NCI-H1105 treated with DMSO at 0.1 percent for 48 hours (cell line): ENCODE measurements at places on chromosomes 12 and 14.

DNA sequence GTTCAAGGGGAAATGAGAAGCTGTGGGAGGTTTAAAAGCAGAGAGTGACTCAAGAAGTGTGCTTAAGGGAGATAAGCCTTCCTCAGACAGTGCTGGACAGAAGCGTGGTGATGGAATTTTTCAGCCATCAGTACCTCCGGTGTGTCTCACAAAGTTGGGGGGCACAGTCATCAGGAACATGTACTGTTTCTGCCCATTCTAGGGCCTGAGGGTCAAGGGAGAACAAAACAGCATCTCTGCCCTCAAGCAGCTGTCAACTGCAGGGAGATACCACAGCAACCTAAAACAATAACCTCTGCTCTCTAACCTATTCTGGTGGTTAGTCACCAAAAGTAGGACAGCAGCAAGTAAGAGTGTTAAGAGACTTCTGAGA is 2.0 kb upstream of the STON2 start:
- DNase-seq: no peak

DNA sequence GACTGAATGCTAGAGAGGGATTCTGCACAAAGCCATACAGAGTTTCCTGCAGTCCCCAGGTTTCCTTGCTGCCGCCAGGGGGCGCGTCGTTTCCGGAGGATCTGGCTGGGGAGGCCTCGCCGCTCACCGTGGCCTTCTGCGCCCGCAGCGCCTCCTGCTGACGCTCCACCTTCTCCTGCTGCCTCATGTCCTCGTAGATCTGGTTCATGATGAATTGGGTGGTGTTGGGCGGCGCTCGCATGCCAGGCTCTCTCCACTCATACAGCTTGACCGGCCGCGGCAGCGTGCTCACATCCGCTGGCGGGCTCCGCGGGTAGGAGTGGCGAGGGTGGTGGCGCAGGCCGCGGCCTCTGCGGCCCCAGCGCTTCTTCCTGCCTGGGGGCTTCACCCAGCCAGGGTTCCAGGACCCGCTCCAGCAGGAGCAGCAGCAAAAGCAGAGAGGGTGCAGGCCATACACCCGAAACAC is 987 bp downstream of the CCER1 start:
- no peak for DNase-seq

GRCh38 chr12:5758347-5758746 is 186.7 kb downstream of the ANO2 start:
- no peak for DNase-seq

DNA sequence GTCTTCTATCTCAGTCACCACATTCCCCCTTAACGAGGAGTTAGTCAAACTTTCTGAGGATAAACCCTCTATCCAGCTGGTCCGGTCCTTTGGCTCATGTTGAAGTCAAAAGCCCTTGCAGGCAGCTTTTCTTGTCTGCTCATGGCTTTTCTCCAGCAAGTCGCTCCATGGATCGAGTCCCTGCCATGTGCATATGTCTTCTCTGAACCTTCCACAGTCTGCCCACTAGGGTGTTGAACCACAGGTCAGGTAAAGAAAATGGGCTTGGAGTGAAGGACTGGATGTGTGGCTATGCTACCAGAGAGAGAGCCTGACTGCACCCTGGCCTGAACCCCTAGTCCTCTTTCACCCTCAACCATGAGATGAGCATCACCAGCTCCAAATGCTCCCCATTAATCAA is 22.8 kb downstream of the C14orf132 start:
- DNase-seq: no peak

GRCh38 chr12:63294327-63294632 is 143.3 kb upstream of the AVPR1A start:
- DNase-seq: no peak

GRCh38 chr14:31326111-31326510 is 94.2 kb downstream of the HEATR5A start:
- no peak for DNase-seq

- no peak for DNase-seq
These were observed 2.1 kb upstream of the PDZRN4 start for GRCh38 chr12:41186026-41186425.

GRCh38 chr12:17266856-17267255 is 660.9 kb upstream of the LMO3 start:
- no peak for DNase-seq

GRCh38 chr14:94337274-94337673 is 14.1 kb upstream of the SERPINA6 start:
- DNase-seq: no peak

DNA sequence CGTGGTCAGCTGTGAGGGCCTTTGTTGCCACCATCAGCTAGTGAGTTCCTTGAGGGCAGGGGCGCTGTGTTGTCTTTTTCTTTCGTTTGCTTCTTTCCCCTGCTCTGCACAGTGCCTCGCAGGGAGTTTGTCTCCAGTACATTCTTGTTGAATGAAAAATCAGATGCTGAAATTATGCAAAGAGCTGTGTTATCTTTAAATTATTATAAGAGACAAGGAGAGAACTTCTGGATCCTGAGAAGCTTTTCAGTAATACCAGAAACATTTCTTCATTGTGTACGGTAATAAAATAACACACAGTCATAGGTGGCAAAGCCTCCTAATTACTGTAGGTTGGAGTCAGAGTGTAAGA is 14.9 kb downstream of the EML1 start:
- no peak for DNase-seq

DNA sequence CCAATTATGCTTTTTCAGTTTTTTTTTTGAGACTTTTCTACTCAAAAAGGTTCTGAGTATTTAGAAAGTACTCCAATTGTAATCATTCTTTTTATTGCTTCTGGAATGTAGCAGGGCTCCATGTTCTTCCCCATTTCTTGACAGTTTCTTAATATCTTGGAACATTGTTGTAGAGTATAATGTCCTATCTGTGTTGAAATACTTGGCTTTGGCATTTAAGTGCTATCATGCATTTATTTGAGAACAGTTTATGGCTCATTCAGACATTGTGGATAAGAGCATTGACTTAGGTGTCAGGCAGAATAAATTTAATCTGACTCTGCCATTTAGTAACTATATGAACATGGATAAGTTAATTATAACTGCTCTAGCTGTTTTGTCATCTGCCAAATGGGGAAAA is 28.3 kb downstream of the ADIPOR2 start:
- no peak for DNase-seq

- no peak for DNase-seq
These were observed 77.9 kb downstream of the SPTB start for GRCh38 chr14:64801800-64802199.

GRCh38 chr12:103538397-103538796 is 42.6 kb upstream of the C12orf42 start:
- no peak for DNase-seq

DNA sequence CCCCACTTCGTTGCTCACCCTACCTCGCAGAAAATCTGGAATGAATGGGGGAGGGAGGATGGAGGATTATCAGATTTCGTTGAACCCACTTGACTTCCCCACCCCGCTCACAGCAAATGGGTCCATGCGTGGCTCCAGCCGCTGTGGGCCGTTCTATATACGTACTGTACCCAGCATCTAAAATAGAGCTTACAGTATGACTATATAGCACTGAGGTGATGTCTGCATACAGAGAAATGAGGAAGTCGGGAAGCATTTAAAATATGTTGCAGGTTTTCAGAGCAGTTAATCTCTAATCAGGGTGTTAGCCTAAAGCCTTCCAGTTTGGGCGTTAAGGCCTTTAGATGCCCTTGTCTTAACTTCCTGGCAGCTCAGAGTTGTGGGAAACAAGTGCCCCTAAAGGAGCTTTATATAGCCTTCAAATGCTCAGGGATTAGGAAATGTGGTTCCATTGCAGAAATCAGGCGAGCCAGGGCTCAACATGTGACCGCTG is 1.4 kb downstream of the BICDL1 start:
- no peak for DNase-seq

DNA sequence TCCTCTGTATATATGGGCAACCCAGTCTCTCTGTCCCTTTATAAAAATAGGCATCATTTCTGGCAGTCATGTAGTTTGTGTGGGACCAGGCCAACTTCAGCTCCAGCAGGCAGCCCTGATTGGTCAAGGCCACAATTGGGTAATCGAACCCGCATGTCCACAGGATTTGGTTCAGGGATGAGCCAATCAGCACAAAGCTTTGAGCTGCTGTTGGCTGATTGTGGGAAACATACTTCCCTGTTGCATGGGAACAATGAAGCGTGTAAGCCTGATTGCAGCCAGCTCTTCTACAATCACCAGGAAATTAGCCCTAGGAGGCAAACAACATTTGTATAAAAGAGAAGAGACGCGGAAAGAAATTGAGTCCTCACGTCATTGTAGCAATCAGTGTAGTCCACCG is 328.6 kb downstream of the PCNX1 start:
- DNase-seq: no peak

DNA sequence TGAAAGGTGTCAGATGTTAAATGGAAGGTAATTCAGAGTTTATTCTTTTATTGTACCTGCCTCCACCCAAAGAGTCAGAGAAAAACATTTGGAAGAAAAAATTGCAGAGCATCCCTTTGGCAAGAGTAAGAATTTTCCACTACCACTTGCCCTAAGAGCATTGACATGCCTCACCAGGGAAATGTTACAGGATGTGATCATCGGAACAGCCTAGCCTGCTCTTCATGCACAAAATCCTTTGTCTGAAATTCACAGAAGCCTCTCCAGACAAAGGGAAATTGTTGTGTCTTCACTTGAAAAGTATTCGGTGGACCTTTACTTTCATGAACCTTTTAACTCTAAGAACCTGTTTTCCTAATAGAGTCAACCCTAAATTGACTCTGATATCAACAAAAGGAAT is 36.9 kb downstream of the ATP2A2 start:
- no peak for DNase-seq

DNA sequence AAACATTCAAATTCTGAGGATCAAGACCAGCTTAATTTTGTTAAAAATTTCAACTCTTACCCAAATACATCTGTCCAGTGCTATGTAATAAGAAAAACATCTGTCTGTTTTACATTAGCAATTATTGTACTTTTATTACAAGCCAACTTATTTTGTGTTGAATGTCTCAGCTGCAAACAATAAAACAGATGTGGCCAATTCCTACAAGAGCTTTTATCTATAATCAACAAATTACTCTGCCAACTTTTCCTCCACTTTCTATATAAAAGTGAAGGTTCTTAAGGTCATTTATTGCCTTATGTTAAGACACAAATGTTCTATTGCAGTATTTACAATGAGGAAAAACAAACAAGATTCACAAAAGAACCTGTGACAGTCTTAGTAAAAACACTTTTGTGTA is 72.7 kb downstream of the NOVA1 start:
- peak; percentile 20 for DNase-seq
